ENCODE measurements at places on chromosomes 7 and 10.

DNA sequence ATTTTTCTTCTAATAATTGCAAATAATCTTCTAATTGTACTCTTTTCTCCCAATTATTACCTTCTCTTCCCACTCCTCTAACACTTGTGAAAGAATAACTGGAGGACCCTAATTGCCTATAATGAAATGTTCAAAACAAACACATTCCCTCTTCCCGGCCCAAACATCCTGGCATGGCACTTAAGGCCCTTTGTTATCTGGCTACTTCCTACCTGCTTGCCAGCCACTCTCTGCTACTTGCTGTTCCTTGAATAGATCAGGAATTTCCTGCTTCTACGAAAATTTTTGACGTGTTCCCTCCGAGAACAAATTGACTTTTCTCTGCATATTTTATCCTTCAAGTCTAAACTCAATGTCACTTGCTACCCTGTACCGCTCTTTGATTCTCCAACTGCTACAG is 56.1 kb upstream of the NOBOX start:
- no peak for DNase-seq

DNA sequence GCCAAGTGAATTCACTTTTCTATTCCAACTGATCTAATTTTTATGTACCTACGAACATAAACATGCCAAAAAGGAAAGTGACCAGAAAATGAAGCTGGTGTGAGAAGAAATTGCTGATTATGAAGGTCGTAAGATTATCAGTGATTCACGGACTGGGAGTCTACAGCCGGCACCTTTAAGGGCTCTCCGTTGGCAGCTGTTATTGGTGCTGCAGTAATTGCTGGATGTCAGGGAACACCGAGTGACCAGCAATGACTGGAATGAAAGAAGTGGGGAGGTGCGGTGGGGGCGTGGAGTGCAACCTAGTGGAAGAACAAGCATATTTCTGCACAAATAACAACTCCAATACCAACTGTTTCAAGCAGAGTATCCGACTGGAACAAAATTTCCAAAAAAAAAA is 109.8 kb upstream of the TARP start:
- DNase-seq = no peak

GRCh38 chr7:151704960-151705635 is 171.8 kb downstream of the PRKAG2 start:
- no peak for DNase-seq

GRCh38 chr7:148704970-148705369 is 6.3 kb downstream of the CUL1 start:
- DNase-seq = no peak

DNA sequence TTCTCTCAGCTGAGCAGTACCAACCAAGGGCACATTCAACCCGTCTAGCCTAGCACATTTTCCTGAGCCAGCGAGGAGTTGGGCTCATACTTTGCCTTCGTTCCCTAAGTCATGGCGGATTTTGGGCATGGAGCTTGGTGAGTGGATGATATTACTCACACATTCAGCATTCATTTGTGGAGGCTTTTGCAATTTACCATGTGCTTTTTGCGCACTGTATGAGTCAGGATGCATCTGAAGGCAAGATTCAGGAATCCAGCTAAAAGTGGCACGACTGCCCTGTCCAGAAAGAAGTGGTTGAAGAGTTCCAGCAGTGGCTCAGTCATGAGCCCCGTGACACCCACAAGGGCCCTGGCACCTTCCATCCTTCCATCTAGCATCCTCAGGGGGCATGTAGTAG is 24.2 kb upstream of the MGMT start:
- DNase-seq = no peak

DNA sequence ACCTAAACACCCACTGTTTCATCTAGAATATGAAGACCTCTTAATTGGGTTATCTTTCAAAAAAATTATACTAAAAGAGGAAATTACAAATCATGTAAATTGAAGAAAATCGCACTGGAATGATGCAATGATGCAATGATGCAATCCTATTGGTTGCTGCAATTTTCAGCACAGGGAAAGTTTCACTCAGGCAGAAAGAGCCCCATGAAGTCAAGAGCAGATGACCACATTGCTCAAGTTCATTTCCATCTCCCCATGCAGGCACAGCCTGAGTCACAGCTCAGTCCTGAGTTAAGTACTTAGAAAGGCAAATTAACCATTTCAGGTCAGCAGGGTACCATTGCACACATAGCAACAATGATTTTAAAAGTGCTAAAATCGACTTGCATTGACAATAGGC is 180.3 kb upstream of the MYO3A start:
- DNase-seq = no peak

- DNase-seq = no peak
Observed at GRCh38 chr7:37287131-37287855, 161.4 kb downstream of the ELMO1 start.

GRCh38 chr10:35854661-35855060 is 212.6 kb upstream of the FZD8 start:
- DNase-seq = no peak

DNA sequence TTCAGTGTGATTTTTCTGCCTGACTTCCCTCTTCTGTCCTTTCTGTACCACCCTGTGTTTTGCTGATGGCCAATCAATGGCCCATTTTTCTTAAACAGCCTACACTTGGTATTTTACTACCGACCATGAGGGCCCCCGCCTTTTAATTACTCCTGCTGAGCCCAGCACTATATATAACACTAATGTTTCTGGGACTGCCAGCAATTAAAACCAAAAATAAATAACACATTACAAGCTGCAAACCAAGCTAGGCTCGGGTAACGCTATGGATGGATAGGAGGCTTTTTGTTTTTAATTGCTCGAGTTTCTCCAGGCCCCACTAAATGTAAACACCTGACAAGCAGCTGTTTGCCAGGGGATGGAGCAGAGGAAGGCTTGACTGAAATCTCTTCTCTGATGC is 915.4 kb upstream of the AUTS2 start:
- no peak for DNase-seq

DNA sequence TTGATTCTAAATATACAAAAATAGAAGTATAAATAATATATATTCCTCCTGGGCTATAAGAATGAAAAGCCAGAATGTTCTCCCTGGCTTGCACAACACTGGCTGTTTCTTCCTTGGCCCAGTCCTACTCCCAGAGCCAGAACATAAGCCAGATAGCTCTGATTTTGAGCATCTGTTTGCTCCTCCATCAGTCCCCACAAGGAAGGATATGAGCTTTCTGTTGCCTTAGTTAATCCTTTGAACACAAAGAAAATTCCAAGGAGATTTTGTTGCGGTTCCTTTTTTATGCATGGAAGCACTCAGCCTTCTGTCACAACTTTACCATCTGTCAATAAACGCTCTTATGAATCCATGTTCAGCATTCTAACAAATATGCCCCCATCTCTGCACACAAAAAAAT is 361.8 kb downstream of the IPMK start:
- DNase-seq = no peak

DNA sequence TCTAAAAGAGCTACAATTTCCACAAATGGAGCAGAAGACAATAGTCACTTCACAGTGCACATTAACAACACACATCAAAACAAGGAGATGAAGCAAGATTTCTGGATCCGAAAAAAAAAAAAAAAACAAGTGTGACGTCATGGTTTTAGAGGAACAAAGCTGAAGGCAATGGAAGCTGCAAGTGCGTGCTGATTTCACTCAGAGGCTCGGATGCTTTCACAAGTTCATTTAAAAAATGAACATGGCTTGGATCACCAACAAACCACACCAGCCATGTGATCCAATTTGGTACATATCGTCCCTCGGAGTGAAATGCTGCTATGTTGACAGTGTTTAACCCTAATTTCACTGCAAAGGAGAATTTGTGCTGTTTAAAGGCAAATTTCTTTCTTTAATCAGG is 337.0 kb upstream of the PRKCQ start:
- DNase-seq = no peak

DNA sequence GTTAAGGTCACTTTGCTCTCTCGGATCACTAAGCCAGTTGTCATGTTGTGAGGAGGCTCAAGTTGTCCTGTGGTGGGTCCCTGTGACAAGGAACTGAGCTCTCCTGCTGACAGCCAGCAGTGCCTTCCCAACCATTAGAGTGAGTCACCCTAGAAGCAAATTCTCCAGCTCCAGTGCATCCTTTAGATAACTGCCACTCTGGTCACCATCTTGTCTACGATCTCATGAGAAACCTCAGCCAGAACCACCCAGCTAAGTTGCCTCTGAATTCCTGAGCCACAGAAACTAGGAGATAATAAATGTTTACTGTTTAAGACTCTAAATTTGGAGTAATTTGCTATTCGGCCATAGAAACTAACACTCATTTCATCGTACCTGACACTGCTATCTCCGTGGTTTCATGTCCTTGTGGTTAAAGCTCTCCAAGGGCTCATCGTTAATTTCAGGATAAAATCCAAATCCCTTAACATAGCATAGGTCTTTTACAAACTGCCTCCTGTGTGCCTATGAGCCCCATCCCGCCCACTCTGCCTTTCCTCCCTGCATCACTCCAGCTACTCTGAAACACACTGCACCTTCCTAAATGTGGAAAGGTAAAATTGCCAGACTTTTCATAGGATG is 56.5 kb upstream of the WIPF3 start:
- no peak for DNase-seq

DNA sequence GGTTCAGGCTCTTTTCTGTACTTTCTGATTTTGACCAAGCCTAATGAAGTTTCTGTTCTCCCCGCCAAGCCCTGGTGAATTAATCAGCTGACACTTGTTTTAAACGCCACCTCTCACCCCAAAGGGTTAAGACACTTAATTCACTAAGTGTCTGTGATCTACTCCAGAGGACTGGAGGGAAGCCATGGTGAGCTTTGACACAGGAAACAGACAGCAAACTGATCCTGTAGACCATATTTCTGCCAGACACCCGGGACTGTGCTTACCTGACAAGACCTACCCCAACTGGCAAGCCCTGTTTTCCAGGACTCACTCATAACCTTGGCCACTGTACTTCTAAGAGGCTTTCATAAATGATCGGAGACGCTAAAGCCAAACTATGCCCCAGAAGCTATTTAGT is 126.0 kb downstream of the STRA8 start:
- DNase-seq = no peak

GRCh38 chr7:131924857-131925256 is 368.4 kb upstream of the PODXL start:
- no peak for DNase-seq

DNA sequence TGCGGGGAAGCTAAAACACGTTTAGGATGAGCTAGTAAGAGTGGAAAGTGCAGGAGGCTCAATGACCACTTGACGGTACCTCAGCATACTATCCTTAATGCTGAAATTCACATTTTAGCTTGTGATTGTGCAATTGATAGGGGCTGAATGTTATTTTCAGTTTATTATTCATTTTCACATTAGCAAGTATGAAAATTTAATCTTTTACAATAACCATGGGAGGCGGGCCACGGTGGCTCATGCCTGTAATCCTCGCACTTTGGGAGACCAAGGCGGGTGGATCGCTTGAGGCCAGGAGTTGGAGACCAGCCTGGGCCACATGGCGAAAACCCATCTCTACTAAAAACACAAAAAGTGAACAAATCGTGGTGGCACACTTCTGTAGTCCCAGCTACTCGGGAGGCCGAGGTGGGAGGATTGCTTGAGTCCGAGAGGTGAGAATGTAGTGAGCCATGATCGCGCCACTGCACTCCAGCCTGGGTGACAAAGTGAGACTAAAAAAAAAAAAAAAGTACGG is 22.0 kb upstream of the ANLN start:
- peak; percentile 13 for DNase-seq

- no peak for DNase-seq
Observed at GRCh38 chr7:43057141-43057540, 55.3 kb upstream of the HECW1 start.

- no peak for DNase-seq
Observed at GRCh38 chr7:148505645-148506375, 84.8 kb upstream of the C7orf33 start.

GRCh38 chr10:132030898-132031463 is 34.8 kb upstream of the JAKMIP3 start:
- DNase-seq = no peak

- no peak for DNase-seq
Observed at GRCh38 chr7:100968650-100969049, 715 bp upstream of the MUC12 start.

- no peak for DNase-seq
Observed at GRCh38 chr10:50605269-50605950, 18.3 kb downstream of the SGMS1 start.

GRCh38 chr10:71998840-71999194 is 34.6 kb downstream of the CHST3 start:
- no peak for DNase-seq

- DNase-seq = no peak
Observed at GRCh38 chr10:112584276-112584675, 137.3 kb downstream of the VTI1A start.

DNA sequence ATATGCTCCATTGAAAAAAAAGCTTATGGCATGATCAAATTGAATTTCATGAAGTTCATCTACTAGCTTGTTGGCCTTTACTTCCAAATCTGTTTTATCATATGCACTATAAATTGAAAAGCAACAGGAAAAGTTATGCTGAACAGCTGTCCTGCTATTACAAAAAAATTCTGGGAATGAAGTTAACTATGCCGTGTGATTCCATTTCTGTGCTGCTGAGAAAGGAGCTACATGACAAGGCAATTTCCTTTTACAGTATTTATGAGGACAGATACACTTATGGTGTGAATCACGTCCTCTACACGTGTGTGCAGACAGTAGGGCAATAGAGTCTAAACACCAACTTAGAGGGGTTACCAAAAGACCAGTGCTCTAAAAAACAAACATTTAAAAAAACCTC is 426.5 kb upstream of the AKR1E2 start:
- DNase-seq = no peak

DNA sequence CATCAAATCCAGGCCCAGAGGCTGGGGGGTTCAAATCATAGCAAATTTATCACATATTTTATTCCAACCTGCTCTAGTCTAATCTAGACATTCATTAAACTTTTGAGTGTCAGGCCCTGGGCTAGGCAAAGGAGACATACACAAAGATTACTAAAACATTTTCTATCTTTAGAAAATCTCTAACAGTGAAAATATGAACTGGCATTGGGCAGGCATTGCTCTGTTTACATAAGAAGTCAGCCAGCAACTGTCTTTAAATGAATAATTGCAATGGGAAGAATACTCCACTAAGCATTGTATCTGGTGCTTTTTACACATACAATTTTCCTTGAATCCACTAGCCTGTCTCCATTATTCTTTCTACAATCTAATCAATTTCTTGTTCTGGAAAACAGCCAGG is 222.5 kb upstream of the LRRN3 start:
- no peak for DNase-seq

DNA sequence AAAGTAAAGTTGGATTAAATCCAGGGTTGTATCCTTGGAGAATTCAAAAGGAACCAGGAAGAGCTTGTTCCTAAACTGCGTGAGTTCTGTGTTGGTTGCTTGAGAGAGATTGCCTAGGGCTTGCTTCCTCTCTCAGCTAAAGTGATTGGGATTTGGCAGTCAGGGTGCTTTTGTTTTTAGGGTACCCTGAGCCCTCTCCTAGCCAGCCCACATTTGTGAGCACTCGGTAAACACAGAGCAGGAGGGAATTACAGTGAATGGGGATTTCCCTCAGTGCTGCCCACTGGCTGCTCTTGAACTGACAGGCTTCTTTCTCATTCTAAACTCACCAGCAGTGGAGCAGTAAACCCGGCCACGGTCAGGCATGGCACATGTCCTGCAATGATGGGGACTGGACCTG is 146.9 kb downstream of the TPST1 start:
- DNase-seq = no peak

Measured in GM12891 (cell line).